ENCODE measurements at places on chromosomes 3 and 15. TPM values are rescaled to one million over a fixed set of nuclear protein-coding genes. Genes with fewer than 3 reads are reported as not detected.

Gene ARPIN
- total RNA-seq = not detected

Gene LHFPL4
- not detected for total RNA-seq

Gene TAMM41
- total RNA-seq = 22.0 TPM

DNA sequence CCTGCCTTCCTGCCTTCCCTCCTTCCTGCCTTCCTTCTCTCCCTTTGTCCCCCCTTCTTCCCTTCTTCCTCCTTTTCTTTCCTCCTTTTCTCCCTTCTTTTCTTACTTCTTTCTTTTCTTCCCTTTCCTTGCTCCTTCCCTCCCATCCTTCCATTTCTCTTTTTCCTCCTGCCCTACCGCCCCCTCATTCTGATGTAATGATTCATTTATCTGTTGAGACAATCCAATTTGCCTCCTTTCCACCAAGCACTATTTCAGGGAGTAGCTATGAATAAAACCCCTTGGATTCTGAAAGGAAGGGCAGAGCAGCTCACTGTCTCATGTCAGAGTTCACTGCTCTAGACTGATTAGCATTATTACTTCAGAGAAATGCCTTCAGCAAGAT is 462.6 kb downstream of the PDCD6IP start:
- no peak for DNase-seq

DNA sequence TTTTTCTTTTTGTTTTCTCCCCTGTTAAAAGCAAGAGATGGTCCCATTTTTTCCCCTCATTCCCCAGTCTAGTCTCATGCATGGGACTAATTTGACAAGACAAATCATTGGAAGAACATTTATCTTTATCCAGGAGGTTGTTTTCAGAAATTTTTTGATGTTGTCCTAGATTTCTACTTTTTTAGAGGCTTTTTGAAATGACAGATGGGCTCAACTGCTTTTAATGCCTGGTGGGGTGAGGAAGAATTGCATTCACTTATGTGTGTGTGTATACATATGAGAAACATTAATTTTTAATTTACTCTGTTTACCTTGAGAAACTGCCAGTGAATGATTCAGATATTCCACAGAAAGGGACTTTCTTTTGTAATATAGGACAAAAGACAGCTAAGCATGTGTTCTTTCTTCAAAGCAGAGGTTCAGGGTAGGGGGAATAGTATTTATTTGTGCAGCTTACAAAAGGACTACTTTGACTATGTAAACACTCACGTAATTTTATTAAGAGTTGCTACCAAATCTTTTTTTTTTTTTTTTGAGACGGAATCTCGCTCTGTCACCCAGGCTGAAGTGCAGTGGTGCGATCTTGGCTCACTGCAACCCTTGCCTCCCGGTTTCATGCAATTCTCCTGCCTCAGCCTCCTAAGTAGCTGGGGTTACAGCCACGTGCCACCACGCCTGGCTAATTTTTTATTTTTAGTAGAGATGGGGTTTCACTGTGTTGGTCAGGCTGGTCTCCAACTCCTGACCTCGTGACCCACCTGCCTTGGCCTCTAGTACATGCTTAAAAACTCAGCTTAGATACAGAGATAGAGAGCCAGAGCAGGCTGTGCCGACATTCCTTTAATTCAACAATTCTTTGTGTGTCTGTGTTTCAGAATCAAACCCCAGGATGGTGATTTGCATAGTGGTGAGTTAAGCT is 130.1 kb upstream of the RARB start:
- DNase-seq = no peak

DNA sequence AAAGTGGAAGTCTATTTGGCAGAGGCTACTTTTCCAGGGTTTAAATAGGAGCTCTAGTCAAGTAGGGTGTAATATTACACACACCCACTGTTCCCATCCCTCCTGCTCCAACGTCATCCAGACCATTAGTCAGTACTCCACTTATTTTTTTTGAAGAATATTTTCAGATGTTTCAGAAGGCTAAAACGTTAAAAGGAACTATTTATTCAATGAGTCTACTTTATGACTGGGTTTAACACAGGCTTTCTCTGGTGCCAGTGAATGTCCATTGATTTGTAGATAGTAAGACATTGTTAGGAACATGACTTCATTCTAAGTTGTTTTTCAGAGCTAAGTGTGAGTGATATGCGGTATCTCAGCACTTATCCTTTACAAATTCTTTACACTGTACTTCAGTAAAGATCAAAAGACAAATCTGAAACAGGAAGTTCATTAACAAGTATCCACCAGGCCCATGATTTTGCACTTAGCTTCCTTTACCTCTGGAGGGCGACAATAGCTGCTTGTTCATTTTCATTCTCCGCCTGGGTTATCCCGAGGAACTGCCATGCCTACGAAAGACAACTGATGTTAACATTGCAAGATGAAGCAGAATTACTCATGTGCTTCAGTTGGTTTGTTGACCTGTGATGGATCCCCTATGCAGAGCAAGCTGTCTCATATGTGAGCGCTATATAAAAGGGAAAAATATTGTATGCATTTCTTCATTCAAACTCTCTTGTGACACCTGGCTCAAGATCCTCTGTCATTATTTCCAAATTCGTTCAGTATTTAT is 158.7 kb downstream of the USP13 start:
- no peak for DNase-seq

GRCh38 chr3:73315706-73316105 is 254.2 kb downstream of the EBLN2 start:
- no peak for DNase-seq

- no peak for DNase-seq
Measured at GRCh38 chr3:35737527-35737926, 98.2 kb downstream of the ARPP21 start.

GRCh38 chr3:123951522-123952447 is 9.2 kb downstream of the CCDC14 start:
- DNase-seq = no peak

Gene FBXL2
- not detected for total RNA-seq

DNA sequence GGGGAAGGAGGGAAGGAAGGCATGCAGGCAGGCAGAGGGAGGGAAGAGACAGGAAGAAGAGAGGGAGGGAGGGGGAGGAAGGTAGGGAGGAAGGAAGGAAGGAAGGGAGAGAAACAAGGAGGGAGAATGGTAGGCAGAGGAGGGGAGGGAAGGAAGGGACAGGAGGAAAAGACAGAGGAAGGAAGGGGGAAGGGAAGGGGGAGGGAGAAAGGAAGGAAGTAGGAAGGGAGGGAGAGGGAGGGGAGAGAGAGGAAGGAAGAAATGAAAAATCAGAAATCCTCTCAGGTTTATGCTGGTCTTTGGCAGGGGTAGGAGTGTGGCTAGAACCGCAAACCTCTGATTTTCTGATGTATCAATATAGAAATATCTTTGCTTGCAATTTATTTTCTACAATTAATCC is 4.2 kb downstream of the PRTG start:
- DNase-seq = no peak
